Activated T-cell treated with anti-CD3 and anti-CD28 coated beads for 48 hours (primary cell): ENCODE measurements at places on chromosomes 12 and 14.

DNA sequence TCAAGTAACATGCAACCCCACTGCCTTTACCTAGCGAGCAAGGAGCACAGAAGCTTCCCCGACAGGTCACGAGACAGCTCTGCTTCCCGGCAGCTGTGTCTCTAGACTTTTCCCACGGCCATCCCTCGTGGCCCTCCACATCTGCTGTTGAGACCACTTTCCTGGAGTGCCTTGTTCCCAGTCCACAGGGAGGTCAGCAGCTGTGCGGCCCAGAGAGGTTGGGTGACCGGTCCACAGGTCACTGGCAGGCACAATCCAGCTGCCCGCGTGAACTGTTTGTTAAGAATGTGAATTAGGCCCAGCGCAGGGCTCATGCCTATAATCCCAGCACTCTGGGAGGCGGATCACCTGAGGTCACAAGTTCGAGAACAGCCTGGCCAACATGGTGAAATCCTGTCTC is 71.5 kb downstream of the SCARB1 start:
- DNase-seq = no peak

DNA sequence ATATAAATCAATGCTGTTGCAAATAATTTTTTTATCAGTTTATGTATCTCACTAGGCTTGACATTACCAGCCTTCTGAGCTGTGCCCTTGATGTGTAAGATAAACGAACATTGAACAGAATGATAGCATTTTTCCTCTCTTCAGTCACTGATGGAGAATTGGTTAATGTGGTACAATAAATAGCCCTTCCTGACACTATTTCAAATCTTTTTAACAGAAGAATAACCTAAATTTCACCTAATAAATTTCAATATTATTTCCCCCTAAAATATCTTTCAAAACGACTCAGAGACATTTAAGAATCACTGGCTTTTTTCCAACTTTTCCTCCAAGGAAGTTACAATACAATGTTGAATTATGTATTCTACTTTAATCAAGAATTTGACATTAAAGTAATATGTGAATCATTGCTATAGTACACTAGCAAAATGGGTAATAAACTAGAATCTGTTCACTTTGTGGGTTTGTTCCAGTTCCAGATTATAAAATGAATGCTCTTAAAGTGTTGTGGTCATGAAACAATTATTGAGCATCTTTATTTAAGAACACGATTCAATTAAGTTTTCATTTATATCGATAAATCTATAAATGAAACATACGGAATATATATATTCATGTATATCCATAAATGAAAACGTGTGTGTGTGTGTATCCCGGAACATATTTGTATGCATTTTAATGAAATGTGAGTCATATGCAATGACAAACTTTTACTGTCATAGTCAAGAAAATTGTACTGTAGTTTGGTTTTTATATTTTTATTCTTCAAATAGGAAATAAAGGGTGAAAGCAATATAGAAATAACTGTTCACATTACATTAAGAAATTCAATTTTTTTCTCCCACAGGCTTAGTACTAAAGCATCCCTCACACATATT is 2.5 kb upstream of the ATP2B1 start:
- no peak for DNase-seq

DNA sequence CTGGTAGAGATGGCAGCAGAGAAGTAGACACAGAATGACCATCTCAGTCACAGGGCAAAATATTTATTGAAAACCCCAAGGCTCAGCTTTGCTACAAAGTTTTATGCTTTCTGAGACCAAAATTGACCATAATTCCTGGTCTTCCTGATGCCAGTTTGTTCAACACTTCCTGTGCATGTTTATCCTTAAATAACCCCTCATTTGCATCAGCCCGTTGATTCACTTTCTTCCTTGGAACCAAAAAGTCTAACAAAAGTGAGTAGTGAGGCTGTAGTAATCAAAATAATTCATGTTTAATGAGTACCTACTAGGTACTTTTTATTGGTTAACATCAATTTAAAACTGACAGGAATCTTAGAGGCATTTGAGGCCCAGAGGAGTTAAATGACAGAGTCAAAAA is 51.7 kb downstream of the TRHDE start:
- no peak for DNase-seq

DNA sequence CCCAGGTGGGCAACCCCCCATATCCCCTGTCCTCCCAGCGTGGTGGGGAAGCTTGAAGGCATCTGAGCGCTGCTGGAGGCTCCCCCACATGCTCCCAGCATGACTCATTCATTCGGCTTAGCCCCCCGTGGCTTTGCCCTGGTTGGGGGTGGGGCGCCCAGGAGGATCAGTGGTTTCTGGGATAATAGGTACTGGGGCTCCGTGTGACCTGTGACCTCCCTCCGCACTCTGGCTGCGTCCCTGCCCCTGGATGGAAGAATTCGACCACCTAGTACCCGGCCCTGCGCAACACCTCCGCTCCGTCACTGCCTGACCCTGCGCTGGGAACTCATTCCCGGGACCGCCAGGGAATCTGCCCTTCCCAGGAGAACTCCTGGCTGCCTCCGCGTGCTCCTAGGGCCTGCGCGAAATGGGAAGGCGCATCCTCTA is 120.1 kb downstream of the AACS start:
- no peak for DNase-seq

DNA sequence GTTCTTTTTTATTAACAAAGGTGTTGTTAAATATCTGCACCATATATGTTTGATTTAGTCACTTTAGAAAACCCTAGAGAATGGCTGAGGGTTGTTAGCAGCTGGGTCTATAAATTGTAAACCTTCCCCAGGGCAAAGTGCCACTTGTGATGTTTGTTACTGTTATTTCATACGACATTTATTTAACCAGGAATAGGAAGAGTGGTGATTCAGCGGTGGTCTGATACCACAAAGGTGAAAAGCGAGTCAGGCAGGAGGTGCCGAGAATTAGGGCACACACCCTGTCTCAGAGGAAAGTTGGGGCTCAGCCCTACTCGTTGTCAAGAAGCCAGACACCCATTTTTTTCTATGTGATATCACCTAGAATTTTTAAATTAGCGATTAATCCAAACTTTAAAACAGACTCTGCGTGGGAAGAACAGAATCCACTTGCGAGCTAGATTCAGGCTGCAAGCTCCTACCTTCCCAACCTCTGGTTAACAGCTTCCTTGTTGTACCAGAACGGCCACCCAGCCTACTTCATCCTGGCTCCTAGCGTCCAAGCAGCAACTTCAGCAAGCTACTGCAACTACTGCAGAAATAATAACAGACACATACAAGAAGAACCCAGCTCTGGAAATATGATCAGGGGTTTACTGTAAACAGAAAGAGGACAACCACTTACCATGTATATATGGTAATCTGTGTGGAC is 126.7 kb downstream of the TMEM132D start:
- DNase-seq = no peak

GRCh38 chr14:38000340-38000739 is 207.4 kb upstream of the SSTR1 start:
- DNase-seq = no peak
